ENCODE measurements at places on chromosomes 7 and 10. TPM values are rescaled to one million over a fixed set of nuclear protein-coding genes. Genes with fewer than 3 reads are reported as not detected.
A peak's percentile ranks its signal among the peaks of the same experiment; 100 is the strongest.

- no peak for DNase-seq
Measured at GRCh38 chr10:116510565-116510964, 35.2 kb upstream of the PNLIP start.

DNA sequence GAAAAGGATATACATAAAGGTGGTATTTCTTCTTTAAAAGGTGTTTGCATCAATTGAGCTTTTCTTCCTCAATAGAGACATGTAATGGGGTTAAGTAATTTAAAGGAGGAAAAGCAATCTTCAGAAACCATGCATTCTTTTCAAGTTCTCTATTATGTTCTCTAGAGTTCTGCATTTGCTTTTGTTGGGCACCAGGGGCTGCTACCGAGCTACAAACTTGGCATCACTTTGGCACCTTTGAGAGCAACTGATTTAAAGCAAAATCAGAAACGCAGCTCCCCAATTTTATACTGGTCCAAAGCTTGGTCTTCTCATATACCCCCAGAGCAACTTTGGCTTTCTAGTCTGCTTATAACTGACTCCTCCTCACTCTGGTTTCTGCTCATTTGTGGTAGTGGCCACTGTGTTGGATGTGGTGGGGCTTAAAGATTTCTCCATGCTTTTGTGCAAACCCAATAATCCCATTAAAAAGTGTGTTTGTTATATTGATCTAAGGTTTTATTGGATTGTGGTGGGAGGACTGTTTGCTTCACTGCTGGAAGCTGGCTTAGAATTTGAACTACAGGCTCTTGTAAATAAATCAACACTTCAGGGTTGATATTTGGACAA lies 712.1 kb downstream of the PHTF2 start:
- DNase-seq: peak; percentile 38

DNA sequence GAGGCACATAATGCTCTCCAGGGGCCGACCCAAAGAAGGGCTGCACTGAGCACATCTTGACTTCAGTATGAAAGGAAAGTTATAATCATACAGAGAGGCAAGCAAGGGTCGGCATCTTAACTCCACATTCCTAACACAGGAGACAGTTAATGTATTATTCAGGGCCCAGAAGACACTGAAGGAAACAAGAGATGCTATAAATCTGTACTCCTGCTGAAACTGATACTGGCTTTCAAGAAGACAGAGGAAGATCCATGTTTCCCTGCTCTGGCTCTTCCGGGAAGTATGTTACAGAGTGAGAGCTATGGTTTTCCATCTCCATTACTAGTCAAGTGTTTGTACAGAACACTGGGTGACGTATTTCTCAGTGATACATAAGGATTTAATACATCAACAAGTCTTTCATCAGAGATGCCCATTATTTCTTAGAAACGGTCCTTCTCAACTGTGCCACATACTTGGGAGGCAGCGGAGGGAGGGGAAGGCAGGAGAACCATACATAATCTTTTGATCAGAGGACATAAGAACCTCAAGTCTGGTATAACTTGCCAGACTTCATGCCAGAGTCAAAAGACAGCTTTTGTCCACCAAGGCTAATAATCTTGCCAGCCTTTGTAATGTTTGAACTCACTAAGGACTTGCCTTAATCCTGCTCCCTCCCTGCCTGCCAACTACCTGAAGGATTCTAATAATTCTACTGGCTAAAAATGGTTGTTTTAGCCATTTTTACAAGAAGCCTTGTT lies 58.1 kb downstream of the ENO4 start:
- no peak for DNase-seq

CYP2C19 gene
- not detected for total RNA-seq

GRCh38 chr10:130027716-130028464 lies 63.8 kb upstream of the EBF3 start:
- no peak for DNase-seq

GRCh38 chr10:112750427-112751167 lies 199.4 kb upstream of the TCF7L2 start:
- DNase-seq: no peak

GRCh38 chr10:36630267-36630666 lies 495.1 kb upstream of the ANKRD30A start:
- DNase-seq: no peak

DNA sequence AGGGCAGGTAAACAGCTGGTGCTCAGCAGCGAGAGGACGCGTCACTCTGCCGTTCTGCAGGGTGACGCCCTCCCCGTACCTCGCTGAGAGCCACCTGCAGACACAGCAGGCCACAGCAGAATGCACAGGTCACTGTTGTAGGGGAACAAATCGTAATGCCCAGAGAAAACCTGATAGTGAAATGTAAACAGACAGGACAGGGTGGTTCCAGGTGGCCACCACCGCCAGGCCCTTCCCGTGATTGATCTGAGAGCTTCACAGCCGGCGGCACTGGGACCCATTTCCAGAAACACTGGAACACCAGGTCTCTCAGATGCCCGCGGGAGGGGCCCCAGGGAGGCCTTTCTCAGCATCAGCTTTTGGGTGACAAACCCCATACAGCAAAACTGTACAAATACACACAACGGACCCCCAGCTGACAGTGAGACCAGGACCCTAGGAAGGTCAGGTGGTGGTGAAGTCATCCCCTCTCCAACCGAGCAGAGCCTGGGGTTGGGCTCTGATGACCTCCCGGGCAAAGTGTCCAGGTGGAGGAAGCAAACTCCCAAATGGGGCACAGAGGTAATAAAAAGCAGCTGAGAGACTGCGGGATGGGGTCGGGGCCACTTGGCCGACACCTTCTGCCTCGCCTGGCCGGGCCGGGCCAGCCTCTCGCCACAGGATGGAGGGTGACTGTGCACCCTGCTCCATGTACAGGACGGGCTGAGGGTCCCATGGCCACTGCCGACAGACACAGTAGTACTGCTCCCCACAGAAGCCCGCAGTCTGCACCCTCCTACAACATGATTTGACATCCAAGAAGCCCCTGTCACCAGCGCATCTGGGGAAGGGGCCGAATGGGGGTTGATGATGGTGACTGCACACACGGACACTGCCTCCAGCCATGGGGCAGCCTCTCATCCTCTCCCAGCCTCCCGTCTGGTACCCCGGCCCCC lies 4.6 kb downstream of the BHLHA15 start:
- DNase-seq: no peak

Measured in thyroid gland (tissue), 4 donors.